NCI-H345 (cell line): ENCODE measurements at places on chromosomes 16 and 17.

DNA sequence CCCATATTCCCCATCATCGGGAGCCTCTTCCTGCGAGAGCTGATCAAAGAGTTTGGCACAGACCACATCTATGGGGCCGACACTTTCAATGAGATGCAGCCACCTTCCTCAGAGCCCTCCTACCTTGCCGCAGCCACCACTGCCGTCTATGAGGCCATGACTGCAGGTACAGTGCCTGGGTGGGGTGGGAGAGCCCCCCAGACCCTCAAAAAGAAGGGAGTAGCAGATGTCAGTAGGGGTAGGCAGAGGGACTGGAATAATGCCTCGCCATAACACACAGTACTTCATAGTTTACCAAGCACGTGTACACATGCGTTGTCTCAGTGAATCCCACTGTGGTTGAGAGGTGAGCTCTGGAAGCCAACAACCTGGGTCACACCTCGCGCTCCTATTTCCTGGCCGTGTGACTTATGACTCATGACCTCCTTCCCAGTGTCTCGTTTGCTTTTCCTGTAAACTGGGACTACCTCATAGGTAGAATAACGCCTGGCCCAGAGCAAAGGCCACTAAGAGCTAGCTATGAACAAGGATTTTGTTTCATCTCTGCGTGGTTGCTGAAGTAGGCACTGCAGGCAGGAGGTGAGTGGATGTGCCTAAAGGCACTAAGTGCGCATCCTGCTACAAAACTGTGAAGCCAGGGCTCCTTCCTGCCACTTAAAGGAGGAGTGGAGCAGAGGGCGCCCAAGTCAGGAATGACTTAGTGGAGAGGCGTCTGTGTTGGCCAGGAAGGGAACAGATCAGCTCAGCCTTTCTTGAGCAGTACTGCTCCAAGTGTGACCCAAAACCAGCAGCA, 5.2 kb downstream of the NAGLU start:
- no peak for DNase-seq

DNA sequence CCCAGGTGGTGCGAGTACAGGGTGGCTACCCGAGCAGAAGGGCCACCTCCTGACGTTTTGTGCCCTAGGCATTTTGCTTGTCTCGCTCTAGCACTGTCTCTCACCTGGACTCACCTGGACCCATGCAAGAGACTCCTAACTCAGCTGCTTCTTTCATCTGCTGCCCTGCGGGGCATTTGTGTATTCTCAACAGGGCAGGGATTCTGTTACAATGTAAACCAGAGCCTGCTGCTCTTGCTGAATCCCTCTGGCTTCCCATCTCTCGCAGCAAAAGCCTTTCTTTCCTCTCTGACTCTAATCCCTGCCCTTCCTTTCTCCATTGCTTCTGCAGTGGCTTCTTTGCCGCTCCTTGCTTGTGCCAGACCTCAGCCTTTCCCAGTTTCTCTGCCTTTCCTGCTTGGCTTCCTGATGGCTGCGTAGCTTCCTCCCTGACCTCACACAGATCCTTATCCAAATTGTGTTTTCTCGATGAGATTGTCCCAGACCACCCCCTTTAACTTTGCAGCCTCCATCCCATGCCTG, 10.2 kb downstream of the ARSG start:
- DNase-seq: peak; percentile 95

DNA sequence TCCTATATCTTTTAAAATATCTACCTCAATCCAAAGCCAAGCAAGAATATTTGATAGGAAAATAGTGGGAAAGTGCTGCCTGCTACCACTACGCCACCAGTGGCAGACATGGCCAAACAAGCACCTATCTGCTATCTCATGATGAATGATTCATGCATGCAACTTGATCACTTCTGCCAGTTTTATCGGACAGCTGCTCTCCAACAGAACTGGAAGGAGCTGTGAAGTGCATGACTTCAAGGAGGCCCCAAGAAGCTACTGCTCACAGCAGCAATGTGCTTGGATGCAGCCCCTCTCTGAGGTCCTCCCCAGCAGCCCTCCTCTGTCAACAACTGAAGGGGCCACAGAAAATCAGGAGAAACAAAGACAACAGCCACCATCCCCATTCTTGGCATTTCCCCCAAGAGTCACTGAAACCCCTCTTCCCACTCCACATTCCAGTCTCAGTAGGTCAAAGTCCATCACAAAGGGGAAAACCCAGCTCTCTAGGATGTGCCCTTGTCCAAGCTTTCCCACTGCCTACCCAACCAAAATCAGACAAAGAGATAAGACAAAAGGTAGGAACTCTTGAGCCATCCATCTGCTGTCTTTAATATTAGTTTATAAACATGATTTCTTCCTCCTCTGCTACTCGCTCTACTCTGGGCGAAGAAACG, 215.3 kb downstream of the C16orf78 start:
- no peak for DNase-seq

GRCh38 chr17:8995711-8996110, 25.6 kb upstream of the NTN1 start:
- DNase-seq: no peak

- DNase-seq: no peak
Measured at GRCh38 chr16:6576606-6577005, 756.0 kb upstream of the RBFOX1 start.

DNA sequence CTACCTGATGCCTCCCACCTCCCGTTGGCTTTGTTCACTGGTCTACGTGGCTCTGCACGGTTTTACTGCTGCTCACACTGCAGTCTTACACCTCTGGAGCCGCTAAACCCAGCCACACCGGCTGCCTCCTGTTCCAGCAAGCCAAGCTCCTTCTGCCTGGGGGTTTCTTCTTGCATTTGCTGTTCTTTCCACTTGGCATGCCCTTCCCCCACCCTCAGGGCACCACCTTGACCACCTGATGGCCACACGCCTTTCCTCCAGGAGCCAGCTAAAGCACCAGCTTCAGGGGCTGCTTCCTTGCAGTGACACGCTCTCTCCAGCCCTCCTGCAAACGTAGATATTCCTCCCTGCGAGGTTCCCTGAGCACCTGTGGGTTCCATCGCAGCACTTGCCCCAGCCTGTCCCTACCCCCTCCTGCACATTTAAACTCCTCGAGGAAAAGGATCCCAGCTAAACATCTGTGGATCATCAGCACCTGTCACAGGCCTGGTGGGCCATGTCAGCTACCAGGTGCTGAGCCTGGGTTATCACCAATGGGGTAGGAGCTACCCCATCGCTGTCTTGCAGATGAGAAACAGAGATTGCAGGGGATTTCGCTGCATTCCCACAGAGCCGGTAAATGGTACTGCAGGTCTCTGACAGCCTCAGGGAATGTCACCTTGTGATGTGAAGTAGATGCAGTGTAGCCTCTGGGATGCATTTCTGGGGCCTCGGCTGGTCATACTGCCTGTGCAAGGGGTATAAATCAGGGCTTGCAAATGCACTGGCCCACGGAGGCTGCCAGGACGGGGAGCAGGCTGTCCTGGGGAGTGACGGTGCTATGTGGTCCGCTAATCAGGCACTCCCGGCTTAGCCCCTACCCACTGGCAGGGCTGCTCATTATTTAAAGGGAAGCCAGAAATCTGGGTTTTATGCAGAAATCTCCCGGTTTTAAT, 285.2 kb downstream of the CPPED1 start:
- no peak for DNase-seq

GRCh38 chr16:7597677-7598076, 265.0 kb downstream of the RBFOX1 start:
- DNase-seq: no peak
